ENCODE measurements at places on chromosomes 6 and 20.

GRCh38 chr6:157459327-157459726, 78.3 kb downstream of the ZDHHC14 start:
- DNase-seq = no peak

DNA sequence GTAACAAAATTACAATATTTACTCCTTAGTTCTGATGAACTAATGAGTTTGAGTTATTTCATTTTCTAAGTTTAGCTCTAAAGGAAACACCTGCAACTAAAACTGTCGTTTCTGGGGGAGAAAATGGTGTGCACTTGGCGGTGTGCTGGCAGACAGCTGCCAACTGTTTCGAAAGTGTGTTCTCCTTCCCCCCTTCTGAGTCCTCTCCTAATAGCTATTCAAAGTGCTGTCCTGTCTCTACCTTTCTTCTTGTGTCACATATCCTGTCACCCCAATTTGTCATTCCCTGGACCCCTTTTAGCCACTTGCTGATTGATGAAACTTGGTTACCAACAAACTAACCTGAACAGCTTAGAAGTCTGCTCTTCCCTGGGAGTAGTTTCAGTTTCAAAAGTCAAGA, 4.9 kb upstream of the UBE2J1 start:
- no peak for DNase-seq

- DNase-seq = no peak
Observed at GRCh38 chr6:52417675-52418111, 2.4 kb upstream of the EFHC1 start.

DNA sequence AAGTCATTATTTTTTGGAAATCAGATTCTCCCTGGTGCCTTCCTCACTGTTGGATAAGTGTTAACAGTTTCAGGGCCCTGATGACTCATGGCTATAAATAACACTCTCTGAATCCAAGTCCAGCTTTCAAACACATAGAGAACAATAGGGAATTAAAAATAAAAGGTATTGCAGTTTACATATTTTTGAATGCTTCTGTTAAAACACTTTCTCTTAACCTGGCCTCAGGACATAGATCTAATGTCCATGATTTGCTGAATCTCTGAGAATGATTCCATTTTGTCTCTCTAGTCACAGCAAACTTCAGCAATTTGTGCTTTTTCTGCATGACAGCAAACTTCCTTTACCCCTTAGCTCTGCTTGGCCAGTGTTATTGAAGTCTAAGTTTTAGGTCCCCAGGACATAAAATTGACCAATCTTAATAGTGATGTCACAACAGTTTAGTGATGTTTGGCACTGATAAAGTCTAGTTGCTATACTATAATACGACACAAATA, 1192.4 kb upstream of the CITED2 start:
- no peak for DNase-seq

DNA sequence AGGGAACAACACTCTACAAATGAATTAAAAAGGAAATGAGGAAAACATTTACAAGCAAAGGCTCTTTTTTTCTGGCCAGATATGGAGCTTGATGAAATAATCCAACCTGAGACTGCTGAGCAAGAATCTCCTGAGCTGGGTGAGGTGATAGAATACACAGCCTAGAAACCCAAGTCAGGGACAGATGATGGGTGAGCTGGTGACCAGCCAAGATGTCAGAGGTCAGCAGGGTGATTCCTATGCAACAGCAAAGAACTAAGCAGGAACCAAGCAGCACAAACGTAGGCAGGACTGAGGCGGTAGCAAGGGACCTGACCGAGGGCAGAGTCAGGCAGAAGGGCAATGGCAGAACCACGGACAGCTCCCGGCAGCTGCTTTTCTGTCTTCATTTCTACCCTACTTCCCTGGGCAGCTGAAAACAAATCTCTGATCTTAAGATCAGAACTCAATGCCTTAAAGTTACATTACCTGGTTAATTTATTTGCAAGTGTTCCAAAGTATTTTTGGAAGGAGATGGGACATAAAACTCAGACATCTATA, 75.1 kb downstream of the CDC40 start:
- DNase-seq = no peak

DNA sequence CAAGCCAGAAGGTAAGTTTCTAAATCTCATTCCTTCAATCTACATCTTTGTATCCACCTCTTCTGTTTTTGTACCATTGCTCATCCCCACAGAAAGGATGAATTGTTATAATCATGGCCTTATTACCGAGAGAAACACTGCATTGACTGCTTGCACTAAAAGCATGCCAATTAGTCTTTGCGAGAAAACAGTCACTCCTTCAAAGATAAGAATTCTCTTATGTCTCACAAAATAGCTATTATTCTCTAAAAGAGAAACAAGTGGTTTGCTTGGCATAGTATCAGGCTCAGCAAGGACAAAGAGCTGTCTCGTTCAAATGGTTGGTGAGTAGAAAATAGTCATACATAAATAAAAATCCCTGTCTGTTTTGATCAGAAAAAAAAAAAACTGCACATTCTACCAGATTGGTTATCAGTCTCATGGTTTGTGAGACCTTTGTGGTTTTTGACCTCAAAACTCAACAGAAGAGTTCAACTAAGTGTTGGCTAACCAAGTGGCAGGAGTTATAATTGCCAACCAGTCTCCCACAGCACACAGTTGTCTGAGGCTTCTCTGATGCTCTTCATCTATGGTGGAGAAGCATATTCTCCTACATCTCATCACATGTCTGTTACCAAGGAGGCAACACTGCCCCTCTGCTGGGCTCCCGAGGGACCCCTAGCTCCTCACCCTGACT, 35.1 kb upstream of the ARMH2 start:
- no peak for DNase-seq

DNA sequence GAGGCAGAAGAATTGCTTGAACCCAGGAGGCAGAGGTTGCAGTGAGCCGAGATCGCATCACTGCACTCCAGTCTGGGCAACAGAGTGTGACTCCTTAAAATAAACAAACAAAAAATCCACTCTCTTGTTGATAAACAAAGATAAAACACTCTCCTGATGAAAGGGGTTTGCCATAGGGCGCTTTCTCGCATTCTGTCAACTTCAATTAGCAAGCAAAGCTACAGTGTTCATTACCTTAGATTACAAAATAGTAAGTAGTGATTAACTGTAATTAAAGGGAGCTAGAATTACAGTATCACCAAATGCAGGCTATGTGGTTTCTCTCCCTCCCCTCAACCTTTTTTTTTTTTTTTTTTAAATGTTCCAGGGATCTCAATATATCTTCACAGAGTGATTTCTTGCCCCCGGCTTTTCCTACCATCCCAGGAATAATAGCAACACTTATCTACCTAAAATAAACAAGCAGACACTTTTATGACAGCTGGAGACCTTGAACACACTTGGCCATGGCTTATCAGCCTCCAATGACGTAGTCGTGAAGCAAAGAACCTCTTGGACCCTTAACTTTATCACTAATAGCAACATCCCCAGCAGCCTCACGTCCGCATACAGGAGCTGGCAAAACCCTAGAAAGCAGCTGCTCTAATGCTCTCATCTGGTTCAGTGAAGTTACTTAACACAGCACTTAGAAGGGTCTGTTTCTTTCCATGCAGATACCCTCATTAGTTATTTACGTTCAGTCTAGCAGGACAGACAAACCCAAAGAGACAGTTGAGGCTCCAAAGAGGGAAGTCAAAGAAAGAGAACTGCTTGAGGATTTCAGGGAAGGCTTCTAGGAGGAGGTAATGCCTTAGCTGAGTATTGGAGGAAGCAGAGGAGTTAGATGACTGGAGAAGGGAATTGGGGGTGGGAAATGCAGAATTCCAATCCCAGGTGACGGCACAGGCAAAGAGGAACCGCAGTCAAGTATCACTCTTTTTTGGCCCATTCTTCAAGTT, 37.9 kb upstream of the NEDD9 start:
- no peak for DNase-seq
